ENCODE measurements at places on chromosomes 12 and 14.

- DNase-seq = peak; percentile 98
These were observed 2.7 kb upstream of the GALNT6 start for GRCh38 chr12:51393676-51394545.

GRCh38 chr12:119151445-119152026 lies 27.2 kb upstream of the HSPB8 start:
- DNase-seq = no peak

DNA sequence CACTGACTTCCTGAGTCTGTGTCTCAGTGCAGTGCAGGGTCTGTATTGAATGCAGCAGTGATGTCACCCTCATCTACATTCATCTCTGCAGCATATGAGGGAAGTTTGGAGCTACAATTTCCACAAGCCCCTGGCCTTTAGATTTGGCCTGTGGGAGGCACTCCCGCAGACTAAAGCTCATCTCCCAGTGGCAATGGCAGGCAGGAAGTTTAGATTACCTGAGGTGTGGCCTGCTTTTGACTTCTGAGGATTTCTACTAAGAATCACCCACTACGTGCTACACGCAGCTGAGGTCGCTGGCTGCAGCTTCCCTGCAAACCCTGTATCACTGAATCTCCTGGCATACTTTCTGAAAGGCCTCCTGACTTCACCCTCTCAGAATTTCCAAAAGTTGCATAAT lies 202.2 kb upstream of the PRKD1 start:
- DNase-seq = no peak

DNA sequence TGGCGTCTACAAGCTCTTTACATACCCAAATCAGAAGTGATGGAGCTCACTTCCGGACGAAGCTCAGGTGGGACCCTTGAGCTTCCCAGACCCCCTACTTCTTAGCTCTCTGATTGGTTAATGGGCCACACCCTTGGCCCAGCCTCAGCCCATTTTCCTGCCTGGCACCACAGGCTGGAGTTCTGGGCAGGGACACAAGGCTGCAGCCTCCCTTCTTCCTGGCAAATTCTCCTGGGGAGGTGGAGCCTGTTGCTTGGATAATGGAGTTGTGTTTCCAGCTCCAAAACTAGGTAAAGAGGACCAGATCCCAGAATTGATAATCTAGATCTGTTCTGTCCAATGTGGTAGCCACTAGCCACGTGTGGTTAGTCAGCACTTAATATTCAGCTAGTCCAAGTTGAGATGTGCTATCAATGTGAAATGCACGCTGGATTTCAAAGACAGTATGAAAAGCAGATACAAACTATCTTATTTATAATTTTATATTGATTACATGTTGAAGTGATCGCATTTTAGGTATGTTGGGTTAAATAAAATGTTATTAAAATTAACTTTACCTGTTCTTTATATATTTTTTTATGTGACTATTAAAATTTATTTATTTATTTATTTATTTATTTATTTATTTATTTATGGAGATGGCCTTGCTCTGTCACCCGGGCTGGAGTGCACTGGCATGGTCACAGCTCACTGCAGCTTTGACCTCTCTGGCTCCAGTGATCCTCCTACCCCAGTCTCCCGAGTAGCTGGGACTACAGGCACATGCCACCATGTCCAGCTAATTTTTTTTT lies 12.6 kb upstream of the FAIM2 start:
- no peak for DNase-seq

DNA sequence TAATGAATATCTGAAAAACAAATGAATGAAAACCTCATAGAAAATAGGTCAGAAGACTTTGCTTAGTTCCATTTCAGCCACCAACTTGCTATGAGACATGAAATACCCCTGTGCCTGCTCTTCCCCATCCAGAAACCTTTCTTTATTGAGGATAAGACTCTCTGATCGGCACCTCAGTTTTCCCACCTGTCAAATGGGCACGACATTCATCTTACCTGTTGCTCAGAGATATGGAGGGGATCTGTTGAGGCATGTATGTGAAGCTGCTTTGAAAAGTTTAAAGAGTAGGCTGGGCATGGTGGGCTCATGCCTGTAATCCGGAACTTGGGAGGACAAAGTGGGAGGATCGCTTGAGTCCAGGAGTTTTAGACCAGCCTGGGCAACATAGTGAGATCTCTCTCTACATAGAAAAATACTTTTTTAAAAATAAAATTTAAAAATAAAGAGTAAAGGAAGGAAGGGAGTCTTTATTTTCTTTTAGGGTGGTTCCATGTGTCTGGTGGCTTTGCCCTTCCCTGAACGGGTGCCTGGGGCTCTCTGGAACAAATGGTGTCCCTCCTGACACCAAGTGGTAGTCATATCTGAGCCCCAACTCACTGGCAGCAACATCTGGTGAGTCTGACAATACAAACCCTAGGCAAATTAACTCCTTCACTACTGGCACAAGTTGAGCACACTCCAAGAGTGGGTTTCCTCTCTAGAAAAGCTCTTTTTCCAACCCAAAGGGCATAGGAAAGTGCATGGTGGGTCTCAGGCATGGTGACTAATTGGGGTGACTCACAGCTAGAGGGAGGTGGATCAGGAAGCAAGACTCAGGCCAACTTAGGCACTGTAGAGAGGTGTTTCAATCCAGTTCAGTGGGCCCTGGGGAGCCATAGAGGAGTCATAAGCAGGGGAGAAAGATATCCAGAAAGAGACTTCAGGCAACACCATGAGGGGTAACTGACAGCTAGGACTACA lies 42.1 kb downstream of the MAP1LC3B2 start:
- DNase-seq = peak; percentile 34

DNA sequence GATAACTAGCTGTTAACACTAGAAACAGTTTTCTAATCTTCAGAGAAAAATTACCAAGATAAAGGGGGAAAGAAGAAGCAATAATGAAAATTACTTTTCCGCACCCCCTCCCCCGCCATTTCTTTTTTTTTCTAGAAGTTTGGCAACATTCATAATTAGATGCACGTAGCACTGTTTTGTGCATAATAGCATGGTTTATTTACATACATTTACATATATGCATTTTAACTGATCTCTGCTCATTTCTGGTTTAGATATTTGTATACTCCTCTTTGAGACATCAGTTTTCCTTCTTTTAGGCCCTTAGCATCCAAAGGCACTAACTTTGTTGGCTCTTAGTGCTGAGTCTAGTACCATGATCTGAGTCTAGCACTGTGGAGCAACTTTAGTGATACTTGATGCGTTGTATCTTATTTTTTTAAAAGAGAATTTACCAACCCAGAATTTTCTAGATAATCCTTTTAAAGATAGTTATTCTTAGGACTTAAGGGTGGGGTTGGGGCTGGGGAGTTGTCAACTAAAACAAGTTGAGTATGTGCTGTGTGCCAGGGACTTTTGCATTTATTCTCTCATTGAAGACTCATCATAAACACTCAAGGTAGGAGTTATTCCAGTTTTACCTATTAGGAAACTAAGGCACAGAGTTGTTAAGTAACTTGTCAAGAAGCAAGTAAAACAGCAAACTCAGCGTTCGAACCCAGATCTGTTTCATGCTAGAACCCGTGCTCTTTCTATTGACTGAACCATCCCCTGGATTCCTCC lies 110.5 kb downstream of the DIP2B start:
- DNase-seq = no peak

GRCh38 chr12:117903110-117903840 lies 65.5 kb downstream of the KSR2 start:
- no peak for DNase-seq

- DNase-seq = no peak
These were observed 30.1 kb downstream of the MRPL42 start for GRCh38 chr12:93497456-93497855.

- DNase-seq = no peak
These were observed 3.9 kb upstream of the CMKLR1 start for GRCh38 chr12:108342985-108343384.

GRCh38 chr12:8817856-8818255 lies 4.6 kb upstream of the A2ML1 start:
- peak; percentile 10 for DNase-seq

- DNase-seq = peak; percentile 15
These were observed 4.3 kb downstream of the TM7SF3 start for GRCh38 chr12:27009881-27010301.

GRCh38 chr12:83156815-83157214 lies 470.1 kb downstream of the TMTC2 start:
- DNase-seq = no peak

GRCh38 chr12:39365364-39366001 lies 77.4 kb downstream of the KIF21A start:
- DNase-seq = no peak

GRCh38 chr12:109693653-109694600 lies 19.7 kb upstream of the FAM222A start:
- DNase-seq = no peak

GRCh38 chr14:54693761-54694160 lies 126.8 kb downstream of the SAMD4A start:
- DNase-seq = no peak

- DNase-seq = no peak
These were observed 285.3 kb upstream of the KITLG start for GRCh38 chr12:88865537-88865936.

- no peak for DNase-seq
These were observed 490.1 kb downstream of the PCNX1 start for GRCh38 chr14:71397371-71397770.

- no peak for DNase-seq
These were observed 25.9 kb downstream of the PPP4R3A start for GRCh38 chr14:91484186-91484585.

DNA sequence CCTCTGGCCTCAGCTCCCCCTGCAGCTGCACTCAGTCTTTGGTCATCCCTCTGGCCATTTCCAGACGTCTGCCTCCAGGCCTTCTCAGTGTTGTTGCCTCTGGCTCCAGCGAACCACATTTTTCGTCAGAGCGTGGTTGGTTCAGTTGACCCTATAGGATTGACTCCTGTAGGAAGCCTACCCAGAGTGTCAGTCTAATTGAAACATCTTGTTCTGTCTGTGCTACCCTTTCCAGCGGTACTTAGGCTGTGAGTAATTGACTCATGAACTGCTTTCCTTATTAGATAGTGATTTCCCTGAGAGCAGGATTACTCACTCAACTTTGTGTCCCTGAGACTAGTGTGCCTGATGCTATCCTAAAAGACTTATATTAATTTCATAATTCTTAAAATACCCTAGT lies 373.2 kb downstream of the ATP23 start:
- peak; percentile 71 for DNase-seq

DNA sequence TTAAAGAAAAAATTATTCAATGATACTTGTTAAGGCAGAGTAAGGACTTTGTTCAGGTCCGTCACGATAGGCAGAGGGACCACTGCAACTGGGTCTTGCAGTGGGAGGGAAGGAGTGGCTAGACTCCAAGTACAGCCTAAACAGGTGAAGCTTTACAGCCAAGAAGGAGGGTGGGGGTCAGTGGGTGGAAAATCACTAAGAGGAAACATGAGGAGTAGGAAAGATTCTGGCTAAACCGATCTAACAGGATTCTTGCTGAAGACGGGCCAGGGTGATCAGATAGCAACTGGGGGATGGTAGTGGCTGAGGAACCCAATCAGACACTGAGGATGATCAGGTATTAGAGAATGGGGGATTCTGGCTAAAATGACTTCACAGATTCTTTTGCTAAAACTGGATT lies 100.2 kb downstream of the TTC7B start:
- DNase-seq = no peak

- DNase-seq = no peak
These were observed 63.8 kb downstream of the MVK start for GRCh38 chr12:109637348-109637747.

- no peak for DNase-seq
These were observed 133.9 kb downstream of the SPTSSA start for GRCh38 chr14:34328178-34328577.

DNA sequence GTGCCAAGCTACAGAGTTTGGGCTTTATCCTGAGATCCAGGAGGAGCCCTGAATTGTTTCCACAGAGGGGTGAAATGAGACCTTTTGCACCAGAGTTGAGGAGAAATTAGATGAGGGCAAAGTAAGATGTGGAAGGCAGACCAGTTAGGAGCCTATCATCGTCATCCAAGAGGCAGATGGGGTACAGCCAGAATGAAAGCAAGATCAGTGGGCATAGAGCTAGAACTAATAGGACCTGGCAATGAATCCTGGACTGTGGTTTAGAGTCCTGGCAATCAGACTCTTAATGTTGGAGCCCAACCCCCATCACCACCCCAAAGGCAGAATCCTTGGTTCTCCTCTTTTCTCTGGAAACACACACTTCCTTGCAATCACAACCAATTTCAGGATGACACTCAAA lies 166.6 kb upstream of the HMGA2 start:
- DNase-seq = no peak

DNA sequence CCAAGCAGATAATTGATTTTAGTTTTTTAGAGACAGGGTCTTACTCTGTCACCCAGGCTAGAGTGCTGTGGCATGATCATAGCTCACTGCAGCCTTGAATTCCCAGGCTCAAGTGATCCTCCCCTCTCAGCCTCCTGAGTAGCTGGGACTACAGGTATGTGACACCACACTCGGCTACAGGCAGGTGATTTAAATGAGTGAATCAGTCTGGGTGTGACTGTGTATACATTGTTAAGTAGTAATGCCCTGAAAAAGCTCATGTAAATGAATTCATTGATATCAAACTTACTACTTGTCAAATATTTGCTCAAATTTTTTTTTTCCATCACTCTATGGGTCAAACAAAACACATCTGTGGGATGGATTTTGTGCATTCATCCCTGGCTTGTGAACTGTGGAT lies 6.3 kb upstream of the USP44 start:
- DNase-seq = no peak

GRCh38 chr12:120904197-120904773 lies at the start of gene SPPL3:
Gene SPPL3 (minus strand): TSS chr12:120904358. CDS start chr12:120903867, 491 bp downstream.
- DNase-seq = peak; percentile 62

- DNase-seq = no peak
These were observed 9.5 kb downstream of the RAB5B start for GRCh38 chr12:55983232-55983842.

GRCh38 chr12:56339158-56339422 lies 406 bp downstream of the IL23A start:
- no peak for DNase-seq

DNA sequence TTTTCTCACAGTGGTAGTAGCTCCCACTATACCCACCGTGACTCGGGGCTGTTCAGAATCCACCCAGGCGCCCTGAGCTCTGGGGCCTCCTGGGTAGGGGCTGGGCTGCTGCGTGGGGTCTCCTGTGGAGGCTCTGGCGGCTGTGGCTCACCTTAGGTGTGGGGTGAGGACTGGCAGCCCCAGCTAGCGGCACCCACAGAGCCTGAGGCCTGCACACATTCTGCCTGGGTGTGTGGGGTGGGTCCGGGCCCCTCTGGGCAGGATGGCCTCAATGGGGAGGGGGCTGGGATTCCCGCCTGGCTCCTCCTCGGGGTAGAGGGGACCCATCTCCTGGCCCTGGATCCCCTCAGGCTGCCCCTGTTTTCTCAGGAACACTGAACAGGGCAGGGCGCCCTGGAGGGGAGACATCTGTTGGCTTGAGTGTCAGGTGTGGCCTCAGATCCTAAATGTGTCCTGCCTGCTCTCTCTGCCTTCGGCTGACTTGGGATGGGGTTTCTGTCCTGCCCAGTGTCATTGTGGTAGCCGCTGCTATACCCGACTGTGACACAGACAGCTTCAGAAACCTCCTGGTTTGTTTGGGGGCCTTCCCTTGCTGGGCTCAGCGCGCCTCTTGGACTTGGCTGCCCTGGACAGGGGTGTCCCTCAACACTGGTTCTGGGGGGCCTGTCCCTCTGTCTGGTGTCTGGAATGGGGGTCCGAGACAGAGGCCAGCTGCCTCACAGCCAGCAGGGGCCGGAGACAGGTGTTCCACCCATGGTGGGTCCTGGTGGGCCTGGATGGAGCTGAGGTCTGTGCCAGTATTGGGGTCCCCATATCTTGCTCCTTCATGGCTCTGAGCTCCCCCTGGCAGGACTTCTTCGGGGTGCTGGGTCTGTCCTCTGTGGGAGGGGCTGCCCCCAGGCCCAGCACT lies 354.9 kb downstream of the TMEM121 start:
- DNase-seq = no peak
